BE2C (cell line): ENCODE measurements at places on chromosomes 7 and 10.

DNA sequence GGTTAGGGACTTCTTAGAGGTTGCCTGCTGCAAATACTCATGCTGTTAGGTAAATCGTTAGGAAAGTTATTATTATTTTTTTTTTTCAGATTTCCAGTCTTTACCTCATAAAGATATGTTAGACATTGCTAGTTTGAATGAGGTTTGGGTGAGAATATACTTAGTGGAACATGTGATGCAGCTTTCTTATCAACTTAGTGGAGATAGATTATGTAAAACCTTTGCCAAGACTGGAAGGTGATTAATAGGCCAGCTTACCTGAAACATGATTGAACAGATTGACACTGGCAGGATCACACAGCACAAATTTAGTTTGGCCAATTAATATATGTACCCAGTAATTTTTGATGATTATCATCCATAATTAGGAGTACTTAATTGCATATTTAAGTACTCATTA is 32.3 kb downstream of the ADD3 start:
- DNase-seq = no peak

GRCh38 chr10:113980408-113981087 is 63.1 kb upstream of the ADRB1 start:
- DNase-seq = no peak

DNA sequence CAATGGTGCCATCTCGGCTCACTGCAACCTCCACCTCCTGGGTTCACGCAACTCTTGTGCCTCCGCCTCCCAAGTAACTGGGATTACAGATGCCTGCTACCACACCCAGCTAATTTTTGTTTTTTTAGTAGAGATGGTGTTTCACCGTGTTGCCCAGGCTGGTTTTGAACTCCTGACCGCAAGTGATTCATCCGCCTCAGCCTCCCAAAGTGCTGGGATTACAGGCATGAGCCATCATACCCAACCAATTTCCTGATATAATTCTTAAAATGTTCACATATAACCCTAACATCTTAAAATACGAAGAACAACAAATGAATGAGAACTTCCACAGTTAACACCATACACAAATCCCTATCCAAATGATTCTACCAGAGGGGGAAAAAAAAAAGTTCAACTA is 31.2 kb downstream of the BAIAP2L1 start:
- no peak for DNase-seq

GRCh38 chr7:142866361-142867096 is 11.7 kb downstream of the EPHB6 start:
- DNase-seq = peak; percentile 38

GRCh38 chr7:51335057-51335456 is 18.4 kb upstream of the COBL start:
- DNase-seq = no peak

GRCh38 chr10:24851629-24852028 is 100.8 kb downstream of the PRTFDC1 start:
- DNase-seq = no peak

DNA sequence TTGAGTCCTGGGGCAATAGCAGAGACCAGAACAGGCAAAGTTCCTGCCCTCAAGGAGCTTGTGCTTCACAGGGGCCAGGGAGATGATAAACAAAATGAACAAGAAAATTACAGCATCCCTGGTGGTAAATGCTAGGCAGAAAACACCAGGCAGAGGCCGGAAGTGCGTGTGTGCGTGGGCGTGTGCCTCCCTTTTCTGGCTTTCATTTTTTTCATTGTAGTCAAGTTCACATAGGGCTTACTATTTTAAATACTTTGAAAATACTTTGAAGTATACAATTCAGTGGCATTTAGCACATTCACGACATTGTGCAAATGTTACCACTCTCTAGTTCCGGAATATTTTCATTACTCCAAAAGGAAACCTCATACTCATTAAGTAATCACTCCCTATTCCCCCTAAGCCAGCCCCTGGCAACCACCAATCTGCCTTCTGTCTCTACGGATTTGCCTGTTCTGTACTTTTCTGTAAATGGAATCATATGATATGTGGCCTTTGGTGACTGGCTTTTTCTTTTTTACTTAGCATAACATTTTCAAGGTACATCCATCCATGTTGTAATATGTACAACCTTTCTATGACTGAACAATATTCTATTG is 88.1 kb upstream of the PDCD4 start:
- DNase-seq = no peak

- DNase-seq = no peak
Measured at GRCh38 chr7:105594034-105594433, 12.7 kb upstream of the EFCAB10 start.

DNA sequence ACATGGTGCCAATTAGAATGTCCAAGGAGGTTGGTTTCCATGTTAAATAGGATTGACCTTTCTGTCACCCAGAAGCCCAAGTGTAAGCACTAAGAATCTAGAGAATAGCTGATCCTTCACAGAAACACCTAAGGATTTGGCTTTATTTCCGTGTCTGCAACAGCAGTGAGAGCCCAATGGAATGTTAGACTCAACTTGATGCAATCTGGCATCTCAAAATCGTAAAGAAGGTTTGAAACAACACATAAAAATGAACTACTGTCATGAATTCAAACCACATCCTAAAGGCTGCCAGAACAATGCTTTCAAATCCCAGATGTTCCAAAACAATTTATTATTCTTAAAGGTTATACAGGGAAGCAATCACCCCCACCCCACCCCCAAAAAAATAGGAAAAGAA is 18.6 kb downstream of the PPP1R3C start:
- DNase-seq = no peak

DNA sequence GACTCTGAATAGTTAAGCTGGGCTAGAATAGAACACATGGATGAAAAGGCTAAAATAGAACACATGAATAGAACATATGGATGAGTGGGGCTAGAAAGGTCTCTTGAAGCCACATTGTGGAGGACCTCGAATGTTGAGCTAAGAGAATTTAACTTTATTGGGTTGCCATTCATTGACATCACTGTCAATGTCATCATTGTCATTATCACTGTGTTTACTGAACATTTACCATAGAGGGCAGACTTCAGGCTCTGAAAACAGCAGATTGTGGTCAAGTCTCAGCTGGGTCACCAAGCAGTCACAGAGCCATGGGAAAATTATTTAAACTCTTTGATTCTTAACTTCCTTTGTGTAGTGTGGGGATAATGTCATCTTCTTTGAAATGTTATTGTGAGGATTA is 80.4 kb downstream of the WDFY4 start:
- DNase-seq = no peak

DNA sequence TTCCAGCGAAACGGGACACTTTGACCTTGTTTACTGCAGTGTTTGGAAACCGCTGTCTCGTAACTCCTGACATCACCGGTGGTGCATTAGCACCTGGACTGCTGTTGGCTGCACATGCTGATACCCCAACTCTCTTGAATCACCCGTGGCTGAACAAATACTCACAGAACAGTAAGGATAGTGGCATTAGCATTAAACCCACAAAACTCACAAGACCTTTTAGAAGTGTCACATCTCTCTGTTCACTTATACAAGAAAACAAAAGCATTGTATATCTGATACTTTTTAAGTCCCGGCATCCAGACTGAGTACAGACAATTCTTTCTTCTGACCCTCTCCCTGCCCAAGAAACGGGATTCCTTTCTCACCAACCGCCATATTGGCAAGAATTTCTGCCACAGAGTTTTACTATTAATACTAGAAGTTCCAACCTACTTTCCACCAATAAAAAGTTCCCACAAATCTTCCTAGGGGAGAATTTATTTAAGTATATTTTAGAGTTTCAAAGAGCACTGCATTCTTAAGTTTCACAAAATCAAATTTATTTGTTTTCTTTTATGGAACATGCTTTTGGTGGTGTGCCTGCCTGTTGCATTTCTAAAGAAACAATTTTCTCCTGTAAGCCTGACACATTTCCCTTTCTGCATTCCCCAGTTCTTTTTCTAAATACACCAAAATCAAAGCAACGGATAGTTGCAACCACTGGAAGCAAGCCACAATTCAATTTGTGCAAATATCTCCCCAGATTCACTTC is 208.4 kb upstream of the KLF14 start:
- DNase-seq = no peak

DNA sequence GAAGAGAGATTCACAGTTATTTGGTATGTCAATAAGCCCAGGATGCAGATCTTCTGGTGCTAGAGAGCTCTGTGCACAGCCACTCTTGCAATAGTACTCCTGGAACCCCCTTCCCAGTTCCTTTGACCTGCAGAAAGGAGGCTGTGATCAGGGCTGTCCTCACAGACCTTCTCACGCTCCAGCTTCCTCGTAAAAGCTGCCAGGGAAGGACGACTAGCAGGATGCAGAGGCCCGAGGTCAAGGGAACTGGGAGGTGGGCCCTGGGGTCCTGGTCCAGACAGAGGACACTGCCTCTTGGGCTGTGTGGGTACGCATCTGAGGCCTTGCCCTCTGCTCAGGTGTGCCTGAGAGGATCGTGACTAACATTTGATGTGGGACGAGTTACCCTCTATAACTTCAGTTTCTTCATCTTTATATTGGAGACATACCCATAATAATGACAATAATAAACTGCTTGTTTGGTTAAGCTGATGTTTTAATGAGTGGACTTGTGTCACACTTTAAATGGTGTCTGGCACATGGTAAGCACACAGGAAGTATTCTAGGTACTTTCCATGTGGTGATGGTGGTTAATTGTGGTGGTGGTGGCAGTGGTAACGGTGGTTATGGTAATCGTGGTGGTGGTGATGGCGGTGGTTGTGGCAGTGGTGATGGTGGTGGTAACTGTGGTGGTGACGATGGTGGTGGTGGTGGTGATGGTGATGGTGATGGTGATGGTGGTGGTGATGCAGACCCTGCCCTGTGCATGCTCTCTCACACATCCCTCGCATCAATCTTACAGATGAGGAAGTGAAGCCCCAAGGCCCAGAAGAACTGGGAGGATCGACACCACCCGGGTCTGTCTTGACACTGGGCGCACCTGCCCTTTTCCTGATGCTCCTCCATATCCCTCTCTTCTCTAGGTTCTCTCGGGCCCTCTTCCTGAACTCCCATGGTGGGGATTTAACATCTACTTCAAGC is 235.2 kb upstream of the GRB10 start:
- DNase-seq = no peak

DNA sequence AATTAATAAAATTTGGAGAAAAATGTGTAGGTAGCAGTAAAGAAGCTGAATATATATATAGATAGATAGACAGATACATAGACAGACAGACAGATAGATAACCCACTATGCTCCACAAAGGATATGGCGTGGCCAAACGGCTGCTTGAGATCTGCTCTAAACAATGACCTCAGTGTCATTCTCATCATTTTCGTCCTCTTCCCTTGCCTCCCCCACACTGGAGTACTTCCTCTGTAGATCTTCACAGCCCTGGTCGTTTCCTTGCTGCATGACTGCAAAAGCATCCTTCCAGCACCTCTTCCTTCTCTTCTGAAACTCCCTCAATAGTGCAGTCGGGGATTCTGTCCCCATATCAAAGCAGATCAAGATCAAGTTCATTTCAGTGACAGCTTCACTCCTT is 35.6 kb upstream of the ATP6V0A4 start:
- no peak for DNase-seq

GRCh38 chr10:54900584-54900983 is 99.6 kb upstream of the PCDH15 start:
- no peak for DNase-seq

DNA sequence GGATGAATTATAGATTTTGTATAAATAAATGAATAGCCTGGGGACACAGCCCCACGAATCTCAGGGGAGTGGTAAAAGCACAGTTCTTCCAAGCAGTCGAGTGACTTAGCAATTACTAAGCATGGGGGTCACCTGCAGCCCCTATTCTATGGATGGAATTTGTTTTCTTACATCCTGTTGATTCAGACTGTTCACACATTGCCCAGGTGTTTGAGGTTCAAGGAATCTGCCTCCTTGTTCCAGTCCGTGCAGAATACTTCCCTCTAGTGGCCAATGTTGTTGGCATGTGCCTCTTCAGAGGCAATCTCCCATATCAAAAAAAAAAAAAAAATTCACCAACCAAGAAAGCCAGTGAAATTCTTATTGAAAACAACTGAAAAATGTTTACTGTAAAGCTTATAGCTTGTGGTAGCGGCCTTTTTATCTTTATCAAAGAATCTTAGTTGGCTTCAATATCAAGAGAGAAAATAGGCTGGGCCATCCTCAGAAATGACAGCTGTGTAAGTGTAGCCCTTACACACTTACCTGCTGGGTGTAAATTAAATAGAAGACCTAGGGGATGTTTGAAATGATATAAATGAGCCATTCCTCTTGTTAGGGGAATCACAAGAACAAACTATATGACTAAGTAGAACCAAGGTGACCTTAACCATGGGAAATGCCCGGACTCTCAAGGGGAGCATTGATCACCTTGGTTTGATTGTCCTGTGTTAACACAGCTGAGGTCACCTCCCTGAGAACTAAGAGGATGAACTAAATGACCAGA is 7.8 kb downstream of the LIPM start:
- peak; percentile 24 for DNase-seq

DNA sequence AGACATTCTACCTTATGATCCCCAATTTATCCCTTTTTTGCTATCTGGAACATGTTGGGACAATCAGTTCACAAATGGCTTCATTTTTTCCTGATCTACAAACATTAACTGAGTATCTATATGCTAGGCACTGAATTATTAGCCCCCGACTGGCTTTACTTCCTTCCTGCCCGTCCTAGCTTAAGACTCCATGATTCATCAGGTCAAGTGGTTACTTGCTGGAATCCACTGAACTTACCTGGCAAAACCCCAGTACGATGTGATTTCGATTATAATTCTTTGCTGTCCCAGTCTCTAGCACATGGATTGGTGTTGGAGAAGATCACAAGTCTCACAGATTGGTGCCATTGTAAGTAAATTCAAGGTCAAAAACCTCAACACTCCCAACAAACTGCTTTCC is 77.1 kb downstream of the ORC5 start:
- DNase-seq = no peak

- no peak for DNase-seq
Measured at GRCh38 chr7:121371883-121372282, 24.2 kb downstream of the FAM3C start.

DNA sequence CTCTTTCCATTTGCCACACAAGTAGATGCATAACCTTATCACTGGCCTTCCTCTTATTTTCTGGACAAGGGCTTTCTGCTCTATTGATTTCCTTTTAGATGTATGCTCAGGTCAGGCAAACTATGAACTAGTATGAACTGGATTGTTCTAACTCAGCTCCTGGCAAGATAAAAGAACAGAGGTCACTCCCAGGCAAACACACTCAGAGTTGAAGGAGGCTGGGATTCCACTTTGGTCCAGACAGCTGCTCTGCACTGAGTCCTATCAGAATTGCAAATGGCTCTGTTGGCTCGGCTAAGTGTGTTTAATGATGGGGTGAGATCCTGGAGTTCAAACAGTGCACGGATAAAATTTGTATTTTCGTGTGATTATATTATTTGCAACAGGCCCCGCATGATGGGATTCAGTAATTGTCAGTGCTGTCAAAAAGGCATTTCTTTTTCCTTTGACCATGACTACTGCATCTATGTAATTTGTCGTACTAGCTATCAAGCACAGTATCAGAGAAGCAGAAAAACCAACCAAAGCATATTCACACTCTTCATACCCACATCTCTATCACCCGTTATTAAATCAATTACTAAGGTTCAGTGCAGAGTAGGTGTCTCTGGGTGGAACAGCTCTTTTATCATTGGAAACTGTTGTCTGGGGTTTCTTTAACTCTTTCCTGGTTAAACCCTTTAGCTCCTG is 288.1 kb upstream of the PRKCQ start:
- no peak for DNase-seq

GRCh38 chr7:31950091-31950755 is 120.0 kb downstream of the PDE1C start:
- DNase-seq = no peak
